Activated CD4-positive, alpha-beta T cell treated with anti-CD3 and anti-CD28 coated beads for 48 hours (primary cell): ENCODE measurements at places on chromosomes 3 and 15.

- DNase-seq = no peak
Measured at GRCh38 chr3:114005481-114005880, 50.8 kb downstream of the CCDC191 start.

- DNase-seq = no peak
Measured at GRCh38 chr15:42163947-42164550, 7.6 kb upstream of the PLA2G4F start.

- peak; percentile 51 for DNase-seq
Measured at GRCh38 chr3:188164248-188164687, 10.3 kb downstream of the LPP start.

DNA sequence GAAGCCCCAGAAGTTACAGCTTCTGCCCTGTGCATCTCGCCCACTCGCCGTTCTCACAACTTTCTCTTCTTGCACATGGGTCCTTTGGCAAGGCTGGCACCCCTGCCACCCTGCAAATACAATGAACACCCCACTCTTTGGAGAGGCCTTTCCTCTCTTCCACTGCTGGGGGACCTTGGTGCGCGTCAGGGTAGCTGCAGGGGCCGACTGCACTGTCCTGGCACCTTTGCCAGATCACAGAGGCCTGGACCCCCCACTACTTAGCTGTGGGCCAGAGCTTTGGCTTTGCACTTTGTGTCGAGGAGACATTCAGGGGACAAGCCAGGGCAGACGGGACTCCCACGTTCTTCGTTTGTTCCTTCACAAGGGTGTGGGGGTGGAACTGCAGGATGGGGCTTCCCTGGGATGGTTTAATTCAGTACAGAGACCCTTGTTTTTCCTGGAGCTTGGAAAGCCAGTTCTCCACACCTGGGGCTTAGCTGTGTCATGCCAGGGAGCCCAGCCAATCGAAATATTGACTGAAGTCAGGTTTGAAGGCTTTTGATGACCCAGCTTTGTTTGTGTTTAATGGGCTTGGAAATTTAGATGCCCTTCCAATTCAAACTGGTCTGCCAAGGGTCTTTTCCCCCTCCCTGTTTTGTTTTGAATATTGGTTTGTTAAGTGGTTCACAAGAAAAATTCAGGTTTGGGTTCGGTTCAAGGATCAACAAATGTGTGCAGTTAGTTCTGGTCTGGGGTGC is 256.1 kb upstream of the TLE3 start:
- no peak for DNase-seq

GRCh38 chr15:45641999-45642932 is 7.4 kb downstream of the SQOR start:
- no peak for DNase-seq

GRCh38 chr3:195908694-195909581 is 587 bp upstream of the TNK2 start:
- DNase-seq = peak; percentile 49

DNA sequence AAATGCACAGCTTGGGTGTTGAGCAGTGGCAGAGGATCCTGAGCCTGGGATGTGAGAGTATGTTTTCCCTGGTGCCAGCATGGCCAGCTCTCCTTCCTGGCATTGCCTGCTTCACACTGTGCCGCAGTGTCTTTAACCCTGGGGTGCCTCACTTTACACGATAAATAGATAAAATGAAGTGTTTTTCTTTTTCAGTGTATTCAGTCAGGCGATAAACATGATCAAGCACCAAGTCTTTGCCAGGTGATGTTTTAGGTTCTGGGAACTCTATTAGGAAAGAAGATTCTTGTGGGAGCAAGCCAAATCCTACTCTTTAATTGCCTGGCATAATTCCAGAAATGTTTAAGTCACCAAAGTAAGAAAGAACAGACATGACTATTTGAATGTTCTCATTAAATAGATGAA is 14.0 kb downstream of the ABHD6 start:
- no peak for DNase-seq

DNA sequence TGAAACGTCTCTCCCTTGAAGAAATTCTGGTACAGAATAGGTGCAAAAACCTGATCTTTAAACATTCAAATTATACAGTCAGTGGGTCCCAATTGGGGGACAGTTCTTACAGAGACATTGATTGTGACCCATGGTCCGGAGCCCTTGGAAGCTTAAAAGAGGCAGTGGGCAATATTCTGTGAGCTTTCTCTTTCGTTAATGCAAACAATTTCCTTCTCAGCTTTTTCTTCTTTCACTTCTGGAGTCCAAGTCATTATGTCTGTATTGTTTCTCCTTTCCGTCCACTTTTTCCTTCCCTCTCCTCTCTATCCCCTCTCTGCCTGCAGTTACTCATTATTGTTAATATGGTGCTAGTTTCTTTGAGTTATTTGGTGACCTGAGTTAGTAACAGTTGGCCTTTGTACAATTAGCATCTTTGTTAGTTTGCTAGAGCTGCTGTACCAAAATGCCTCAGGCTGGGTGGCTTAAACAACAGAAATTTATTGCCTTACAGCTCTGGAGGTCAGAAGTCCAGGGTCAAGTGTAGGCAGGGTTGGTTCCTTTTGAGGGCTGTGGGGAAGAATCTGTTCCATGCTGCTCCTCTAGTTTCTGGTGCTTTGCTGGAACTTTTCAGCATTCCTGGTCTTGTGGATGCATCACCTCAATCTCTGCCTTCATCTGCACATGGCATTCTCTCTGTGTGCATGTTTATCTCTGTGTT is 102.6 kb downstream of the GMPS start:
- DNase-seq = no peak

GRCh38 chr15:58232281-58233065 is 94.3 kb downstream of the AQP9 start:
- no peak for DNase-seq

DNA sequence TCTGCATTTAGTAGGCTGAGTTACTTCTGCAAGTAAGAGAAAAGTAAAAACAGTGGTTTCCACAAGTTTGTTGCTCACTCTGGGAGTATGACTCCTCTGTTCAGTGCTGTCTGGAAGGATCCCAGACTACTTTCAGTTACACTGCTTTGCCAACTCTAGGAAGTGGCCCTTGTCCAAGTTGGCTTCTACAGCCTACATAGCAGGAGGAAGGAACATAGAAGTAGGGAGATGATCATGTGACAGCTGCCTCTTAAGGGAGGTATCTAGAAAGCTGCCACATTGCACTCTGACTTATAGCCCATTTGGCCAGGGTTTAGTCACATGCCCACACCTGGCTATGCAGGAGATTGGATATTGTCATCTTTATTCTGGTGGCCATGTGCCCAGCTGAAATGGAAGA is 298.1 kb downstream of the NSUN3 start:
- DNase-seq = no peak

GRCh38 chr3:197953881-197954280 is 3.9 kb downstream of the RPL35A start:
- no peak for DNase-seq

GRCh38 chr3:191557322-191557721 is 96.4 kb downstream of the PYDC2 start:
- DNase-seq = no peak

DNA sequence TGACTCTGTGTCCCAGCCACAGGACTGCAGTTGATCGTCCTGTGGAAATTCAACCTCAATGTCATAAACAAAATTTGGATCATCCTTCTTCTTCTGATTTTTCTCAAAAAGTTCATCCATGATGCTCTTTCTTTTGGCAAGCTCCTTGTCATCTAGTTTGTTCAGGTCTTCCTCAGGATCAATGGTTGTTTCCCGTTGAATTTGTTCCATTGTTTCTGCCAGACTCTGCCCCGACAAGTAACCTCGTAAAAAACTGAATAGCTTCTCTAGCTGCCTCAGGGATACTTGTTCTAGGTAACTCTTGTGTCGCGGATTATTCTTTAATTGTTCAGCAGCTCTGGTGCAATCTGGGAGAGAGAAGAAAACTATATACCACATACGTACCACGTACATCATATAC is 4.5 kb downstream of the CEP19 start:
- DNase-seq = no peak

DNA sequence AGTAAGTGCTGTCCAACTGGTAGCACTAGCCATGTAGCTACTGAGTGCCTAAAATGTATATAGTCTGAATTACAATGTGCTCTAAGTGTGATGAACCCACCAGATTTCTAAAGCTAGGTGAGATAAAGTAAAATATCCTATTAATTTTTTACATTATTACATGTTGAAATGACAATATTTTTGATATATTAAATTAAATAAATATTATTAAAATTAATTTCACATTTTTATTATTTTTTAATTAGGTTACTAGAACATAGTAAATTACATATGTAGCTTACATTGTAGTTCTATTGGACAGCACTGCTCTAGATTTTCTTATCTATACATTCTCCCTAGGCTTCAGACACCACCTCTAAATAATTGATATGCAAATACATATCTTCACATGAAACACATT is 9.2 kb upstream of the OR5K1 start:
- DNase-seq = no peak

DNA sequence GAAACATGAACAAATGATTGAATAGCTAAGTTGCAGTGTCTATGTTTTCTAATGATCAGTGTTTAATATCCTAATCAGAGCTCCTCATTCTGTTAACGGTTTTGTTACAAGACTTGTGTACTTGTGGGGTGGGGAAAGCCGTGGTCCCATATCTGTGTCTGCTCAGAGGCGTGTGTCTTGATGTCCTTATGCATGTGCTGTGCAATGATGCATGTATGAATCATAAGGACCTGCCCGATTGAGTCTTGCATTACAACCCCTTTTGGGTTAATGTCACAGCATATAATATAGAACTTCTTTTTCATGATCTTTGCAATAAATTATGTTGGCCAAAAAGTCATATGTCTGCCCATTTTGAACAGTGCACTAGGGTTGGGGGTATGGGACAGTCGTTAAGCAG is 233.4 kb downstream of the ITPR1 start:
- no peak for DNase-seq

DNA sequence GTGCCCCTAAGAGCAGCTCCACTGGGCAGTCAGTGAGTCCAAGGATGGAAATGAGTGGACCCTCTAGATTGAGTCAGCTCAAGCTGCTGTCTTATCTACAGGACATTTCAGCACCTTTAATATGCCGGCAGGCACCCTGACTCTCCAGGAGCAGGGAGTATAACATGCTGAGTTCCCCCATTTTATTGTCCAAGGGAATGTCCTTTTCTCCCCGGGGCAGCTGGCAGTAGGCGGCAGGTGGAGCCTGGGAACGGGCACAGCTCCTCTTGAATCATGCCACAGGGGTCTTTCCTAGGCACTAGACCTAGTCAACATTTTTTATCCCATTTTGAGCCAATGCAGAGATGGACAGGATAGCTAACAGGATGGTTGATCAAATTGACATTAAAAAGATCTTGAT is 14.8 kb downstream of the WNT7A start:
- DNase-seq = no peak

GRCh38 chr3:53384465-53385423 is 37.4 kb upstream of the DCP1A start:
- DNase-seq = no peak

DNA sequence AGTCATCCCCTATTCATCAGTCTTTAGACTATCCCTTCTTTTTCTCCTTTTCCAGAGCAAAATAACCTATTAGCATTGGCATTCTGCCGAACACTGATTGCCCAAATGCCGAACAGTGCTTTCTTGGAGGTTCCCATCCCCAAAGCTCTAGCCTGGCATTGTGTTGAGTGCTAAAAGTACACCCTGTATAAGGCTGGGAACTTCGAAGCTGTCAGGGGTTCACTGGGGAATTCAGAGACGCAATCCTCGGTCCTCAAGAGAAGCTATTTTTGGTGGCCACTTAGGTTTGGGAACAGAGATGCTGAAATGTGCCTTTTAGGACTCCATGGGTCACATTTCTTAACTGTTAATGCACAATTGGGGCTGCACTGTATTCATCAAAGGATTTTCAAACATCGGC is 8.4 kb downstream of the FRMD5 start:
- no peak for DNase-seq

GRCh38 chr3:124333931-124334640 is 342.2 kb upstream of the ROPN1 start:
- no peak for DNase-seq

DNA sequence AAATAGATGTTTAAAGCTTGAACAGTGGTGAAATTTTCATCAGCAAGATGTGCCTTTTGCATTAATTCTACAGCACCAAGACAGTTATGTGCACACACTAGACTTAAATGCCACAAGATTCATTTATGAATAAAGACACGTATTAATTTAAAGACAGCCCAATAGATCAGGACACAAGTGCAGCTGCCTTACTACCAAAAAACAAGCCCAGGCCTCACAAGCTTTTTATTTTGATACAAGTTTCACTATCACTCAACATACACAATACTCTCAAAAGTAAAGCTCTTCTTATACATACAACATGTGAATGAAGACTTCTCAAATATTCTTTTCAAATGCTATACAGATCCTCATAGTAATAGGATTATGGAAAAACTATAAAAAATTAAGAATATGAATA is 2.4 kb downstream of the ACAP2 start:
- no peak for DNase-seq

GRCh38 chr3:152376351-152377183 is 107.8 kb downstream of the MBNL1 start:
- no peak for DNase-seq

DNA sequence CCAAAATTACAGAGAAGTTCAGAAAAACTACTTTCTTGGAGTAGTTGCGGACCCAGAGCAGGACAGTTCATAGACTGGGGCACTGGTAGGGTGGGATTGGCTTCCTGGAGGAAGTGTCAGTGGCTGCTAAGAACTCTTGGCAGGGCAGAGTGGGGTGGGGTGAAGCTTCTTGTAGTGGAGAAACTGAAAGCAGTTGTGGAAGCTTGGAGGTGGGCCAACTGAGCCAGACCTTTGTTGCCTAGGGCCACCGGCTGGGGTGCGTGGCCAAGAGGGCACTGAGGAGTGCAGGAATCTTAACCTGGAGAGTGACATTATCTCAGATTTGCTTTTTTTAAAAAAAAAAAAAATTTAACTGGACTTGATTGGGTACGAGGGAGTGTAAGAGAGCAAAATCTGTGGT is 3.1 kb downstream of the KAT2B start:
- DNase-seq = peak; percentile 52

- DNase-seq = no peak
Measured at GRCh38 chr3:61893840-61894566, 332.6 kb downstream of the PTPRG start.

DNA sequence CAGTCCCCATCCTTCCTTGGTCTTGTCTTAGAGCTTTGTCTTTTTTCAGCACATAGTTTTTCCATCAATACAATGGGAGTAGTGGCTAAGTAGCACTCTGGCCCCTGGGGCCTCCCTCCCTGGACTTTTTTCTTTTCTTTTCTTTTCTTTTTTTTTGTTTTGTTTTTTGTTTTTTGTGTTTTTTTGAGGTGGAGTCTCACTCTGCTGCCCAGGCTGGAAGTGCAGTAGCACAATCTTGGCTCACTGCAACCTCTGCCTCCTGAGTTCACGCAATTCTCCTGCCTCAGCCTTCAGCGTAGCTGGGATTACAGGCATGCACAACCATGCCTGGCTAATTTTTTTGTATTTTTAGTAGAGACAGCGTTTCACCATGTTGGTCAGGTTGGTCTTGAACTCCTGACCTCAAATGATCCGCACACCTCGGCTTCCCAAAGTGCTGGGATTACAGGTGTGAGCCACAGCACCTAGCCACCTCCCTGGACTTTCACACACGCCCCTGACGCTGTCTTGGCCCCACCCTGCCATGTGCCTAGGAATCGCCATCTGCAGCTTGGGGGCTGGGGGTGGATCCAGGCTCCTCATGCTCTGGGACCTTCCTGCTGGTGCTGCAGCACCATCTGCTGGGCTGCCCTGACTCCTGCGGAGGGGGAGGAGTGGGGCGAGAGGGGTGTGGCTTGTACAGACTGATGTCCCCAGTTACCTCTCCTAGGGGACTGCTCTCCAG is 2.8 kb downstream of the C15orf39 start:
- peak; percentile 92 for DNase-seq

GRCh38 chr15:78327466-78327865 is 12.7 kb upstream of the CRABP1 start:
- no peak for DNase-seq
